ENCODE measurements at places on chromosomes 7 and 10.

GRCh38 chr10:48464871-48465736 is 139.8 kb downstream of the ARHGAP22 start:
- peak; percentile 72 for DNase-seq

DNA sequence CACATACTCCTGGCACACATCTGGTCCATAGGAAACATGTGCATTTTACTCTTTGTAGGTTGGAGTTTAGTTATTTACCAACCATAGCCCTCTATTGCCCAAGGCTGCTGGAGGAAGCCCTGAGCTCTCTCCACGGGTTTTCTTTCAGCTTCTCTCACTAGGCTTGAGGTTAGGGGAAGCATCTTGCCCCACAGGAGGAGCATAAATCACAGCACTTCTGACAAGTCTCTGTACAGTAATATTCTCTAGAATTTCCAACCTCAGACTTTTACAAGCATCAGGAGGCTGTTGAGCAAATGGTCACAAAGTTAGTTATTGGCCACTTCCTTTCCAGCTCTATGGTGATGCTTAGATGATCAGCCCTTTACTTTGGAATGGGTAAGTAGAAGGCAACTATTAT is 122.9 kb upstream of the GLI3 start:
- DNase-seq: no peak

- DNase-seq: no peak
These were observed 34.4 kb downstream of the RCC1L start for GRCh38 chr7:75039166-75039565.

DNA sequence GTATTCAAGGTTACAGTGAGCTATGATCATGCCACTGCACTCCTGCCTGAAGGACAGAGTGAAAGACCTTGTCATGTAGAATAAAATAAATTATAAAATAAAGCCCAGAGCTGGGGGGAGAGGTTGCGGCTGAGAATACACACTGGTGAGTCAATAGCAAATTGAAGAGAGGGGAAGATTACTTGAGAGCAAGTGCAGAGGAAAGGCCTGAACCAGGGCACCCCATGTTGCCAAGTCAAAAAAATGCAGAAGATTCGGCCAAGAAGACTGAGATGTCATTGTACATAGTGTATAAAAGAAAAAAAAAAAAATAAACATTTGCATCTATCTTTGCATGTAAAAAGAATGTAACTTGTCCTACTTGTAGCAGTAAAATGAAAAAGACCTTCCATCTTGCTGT is 32.5 kb downstream of the RHEB start:
- no peak for DNase-seq

DNA sequence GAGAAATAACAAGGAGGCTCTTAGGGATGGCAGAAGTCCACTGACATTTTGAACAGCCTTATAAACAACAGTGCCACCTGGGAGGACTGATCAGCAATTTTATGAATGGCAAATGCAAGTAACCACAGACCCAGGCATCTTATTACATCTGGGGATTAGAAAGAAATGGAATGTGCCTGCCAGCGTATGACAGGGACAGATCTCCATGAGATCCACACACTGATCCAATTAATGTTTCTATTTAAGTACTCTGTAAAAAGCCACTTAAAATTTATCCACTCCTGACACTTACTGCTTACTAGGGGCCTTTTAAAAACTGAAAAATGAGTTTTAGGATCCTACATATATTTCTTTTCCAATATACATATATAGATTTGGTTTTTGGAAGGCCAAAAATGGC is 28.6 kb downstream of the PARD3 start:
- no peak for DNase-seq

DNA sequence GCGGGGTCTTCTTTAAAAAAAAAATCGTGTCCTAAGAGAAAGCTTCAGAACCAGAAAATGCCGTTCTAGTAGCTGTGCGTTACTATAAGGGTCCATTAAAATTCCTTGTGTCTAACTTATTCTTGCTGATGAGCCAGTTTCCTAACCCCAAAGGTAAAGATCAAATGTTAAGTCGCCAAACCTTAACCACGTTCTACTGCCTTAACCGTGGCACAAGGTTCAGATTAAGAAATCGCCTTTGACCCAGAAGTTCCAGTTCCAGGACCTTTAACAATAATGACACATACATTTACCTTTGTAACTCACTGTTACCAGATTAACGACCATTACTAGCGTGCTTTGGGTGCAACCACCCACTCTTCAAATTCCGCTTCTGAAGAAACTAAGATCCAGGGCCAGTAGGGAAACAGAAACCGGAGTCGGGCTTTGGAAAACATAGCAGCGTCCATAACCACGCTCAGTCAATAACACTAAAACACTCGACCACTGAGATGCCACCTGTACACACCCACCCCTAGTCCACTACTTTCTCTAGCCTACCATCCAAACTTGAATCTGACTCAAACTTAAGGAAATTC is 620 bp downstream of the BET1 start:
- DNase-seq: no peak

DNA sequence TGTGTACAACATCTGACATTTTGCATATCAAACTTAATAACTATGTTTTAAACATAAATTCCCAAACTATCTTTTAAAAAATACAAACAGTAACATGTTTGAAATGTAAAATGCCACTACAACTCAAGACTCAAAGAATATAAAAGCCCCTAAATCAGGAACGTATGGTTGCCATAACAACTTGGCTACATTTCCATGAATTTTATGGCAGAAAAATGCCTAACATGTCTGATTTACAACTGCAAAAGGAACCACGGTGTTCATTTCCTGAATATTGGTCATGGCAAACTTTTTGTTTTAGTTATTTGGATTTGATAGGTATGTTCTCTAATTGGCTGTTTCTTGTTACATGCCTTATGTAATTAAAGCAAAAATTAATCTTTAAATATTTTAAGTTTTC is 2.0 kb downstream of the SOSTDC1 start:
- DNase-seq: no peak

All from coronary artery (tissue), 2 donors.